Hematopoietic multipotent progenitor cell treated with erythropoietin and hydrocortisone succinate and interleukin-3 and kit ligand, for 4 days (in vitro differentiated cells): ENCODE measurements at places on chromosomes 7 and 10.

DNA sequence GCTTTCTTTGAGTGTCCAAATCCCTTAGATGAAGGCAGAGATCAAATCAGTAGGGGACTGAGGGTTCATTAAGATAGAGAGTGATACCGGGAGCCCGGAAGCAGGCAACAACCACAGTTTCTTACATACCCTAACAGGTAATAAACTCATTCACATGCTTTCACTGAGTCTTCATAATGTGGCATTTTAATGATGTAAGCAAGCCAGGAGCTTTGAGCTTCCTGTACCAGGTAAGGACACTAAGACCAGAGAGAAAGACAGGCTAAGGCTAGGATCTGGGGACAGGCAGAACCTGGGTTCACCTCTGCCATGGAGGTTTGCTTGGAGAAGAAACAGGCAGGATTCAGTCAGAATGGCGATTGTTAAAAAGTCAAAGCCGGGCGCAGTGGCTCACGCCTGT lies 618.3 kb downstream of the GALNT17 start:
- DNase-seq, result no peak

DNA sequence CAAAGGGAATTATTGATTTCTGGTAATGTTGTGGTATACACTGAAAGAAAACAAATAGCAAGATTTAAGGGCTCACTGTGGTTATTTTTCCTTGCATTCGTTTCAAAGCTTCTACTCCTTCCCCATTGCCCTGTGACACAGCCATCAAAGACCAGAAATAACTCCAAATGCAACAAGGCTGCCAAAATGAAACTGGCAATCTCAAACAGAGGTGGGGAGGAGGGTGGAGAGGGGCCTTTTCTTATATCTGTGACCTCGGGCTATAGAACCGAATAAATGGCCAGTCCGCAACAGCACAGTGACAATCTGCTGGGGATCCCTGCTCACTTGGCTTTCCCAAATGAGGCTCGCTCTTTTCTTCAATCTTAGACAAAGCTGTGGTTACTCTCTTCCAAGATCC lies 17.4 kb upstream of the SPOCK2 start:
- DNase-seq, result no peak

GRCh38 chr7:141945356-141945755 lies 1.4 kb downstream of the CLEC5A start:
- DNase-seq, result peak; percentile 66

DNA sequence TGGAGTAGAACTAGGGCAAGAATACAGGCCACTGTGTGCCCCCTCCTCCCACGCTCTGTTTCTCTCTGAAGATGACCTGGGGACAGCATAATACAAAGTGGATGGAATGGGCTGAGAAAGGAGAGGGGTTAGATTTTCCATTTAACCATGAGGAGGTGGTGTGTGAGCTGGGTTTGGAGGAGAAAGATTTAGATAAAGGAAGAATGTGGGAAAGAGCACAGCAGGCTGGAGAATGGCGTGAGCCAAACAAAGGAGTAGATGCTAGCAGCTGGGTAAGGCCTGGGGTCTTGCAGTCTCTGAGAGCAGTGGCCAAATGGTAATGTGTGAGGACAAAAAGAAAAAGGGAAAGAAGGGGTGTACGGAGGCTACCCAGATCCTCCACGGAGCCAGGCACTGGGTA lies 8.6 kb downstream of the PNLIPRP2 start:
- DNase-seq, result no peak

GRCh38 chr10:35043796-35044344 lies 46.3 kb downstream of the CUL2 start:
- DNase-seq, result no peak
